ENCODE measurements at places on chromosomes 12 and 14.

DNA sequence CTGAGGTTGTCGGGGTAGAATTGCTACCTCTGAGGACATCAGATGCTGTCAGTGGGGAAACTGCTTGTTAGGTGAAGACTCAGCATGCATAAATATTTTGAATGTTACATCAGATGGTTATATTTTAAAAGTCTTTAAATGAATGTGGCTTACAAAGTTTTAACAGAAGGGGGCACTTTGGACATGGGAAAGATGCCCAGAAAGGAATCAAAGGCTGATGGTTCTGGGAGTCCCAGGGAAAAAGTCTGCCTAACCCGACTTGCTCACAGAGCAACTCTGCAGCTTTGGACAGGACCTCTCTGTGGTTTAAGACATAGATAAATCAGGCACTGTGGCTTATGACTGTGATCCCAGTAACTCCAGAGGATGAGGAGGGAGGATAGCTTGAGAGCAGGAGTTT lies 474.9 kb downstream of the ATP23 start:
- DNase-seq: no peak

DNA sequence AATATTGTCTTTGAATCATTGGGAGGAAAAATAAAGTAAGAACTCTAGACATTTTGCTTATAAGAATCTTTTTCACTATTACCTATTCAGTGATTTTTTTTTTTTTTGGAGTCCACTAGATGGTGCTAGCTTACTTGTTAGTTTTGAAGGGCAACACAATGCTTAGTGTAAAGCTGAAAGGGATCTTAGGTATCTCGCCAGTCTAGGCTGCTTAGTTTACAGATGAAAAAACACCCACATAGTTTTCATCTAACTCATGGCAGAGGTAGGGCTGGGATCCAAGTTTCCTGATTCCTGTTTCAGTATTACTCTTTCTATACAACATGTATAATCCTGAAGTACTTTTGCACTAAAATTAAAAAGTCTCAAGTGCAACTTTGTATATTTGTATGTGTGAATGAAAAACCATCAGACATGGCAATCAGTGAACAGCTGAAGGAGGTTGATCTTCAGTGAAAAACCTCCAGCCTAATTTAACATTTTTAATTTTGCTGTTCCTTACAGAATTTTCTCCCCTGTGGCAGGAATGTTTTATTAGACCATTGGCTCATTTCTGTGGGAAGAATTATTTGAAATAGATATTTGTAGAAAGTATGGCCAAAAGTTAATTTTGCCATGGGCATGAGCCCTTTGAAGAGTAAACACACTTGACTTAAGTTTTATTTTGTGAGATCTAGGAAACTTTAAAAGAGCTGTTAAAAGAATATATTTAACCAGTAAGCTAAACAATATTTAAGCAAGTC lies 40.7 kb downstream of the LRRIQ1 start:
- DNase-seq: no peak

DNA sequence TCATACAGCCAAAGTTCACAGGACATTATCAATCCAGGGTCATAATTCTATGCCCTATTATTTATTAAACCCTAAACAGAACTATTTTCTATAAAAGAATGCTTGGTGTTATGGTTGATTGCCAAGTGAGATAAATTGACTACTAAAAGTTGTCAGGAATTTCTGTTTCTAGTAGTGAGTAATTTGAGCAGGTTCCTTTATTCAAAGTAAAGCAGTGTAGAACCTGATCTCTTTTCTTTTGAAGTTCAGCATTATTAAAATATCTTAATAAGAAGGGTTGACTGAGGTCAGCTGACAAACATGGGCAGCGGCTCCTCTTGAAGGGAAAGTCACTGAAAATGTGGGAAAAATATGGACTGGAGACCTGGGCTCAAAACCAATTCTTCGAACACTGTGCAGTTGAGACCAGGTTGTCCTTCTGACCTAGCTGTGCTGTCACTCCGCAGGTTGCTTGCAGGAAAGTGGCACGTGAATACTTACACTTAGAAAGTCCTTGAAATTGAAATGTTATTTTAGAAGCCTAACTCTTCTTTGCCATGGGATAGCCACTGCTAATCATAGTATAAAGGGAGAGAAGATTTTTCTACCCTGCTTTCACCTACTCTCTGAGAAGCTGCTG lies 141.0 kb downstream of the RASSF9 start:
- DNase-seq: no peak

DNA sequence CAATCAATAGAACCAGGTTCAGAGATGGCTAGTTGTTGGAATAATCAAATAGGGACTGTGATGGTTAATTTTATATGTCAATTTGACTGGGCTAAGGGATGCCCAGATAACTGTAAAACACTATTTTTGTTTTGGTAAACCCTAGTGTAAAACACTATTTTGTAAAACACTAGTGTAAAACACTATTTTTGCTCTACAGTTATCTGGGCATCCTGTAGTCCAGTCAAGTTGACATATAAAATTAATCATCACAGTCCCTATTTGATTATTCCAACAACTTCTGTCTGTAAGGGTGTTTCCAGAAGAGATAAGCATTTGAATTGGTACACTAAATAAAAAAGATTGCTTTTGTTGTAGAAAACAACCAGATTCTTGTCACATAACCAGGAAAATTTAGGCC lies 15.6 kb upstream of the EML5 start:
- no peak for DNase-seq

DNA sequence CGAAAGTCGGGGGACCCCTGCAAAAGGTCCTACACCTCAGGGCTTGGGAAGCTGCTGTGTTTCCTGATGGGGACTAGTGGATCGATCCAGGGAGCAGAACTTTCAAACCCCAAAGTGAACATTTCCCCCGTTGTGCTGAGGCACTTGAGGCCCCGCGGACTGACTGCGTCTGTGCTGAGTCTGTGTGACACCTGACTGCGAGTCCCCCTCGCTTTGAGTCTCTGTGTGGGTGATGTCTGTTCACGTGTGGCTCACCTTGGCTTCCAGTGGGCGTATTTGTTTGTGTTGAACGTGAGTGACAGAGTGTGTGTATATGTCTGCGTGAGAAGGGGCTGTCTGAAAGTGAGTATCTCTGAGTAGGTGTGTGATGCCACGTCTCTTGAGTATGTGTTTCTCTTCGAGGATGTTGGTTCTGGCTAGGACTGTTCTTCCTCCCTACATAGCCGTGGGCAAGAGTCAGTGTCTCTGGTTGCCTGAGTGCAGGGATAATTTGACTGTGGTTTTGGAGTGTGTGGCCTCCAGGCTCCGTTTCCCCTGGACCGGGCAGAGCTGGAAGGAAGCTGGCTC lies 1.3 kb downstream of the TEAD4 start:
- DNase-seq: no peak

DNA sequence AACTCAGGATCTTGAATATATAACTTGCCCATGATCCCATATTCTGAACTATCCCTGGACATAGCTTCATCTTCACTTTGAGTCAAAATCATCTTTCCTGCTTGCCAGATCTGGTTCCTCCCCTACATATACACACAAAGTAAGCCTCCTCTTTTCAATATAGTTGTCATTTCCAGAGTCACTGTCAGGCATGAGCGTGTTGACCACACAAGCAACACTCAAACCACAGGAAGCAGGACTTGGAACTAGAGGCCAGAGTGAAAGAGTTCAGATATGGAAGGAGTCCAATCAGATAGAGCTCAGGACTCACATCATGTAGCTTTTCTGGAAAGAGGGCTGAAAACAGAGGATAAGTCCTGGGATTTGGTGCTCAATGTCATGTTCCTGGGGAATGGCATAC lies 1140.6 kb downstream of the BCL11B start:
- DNase-seq: no peak

DNA sequence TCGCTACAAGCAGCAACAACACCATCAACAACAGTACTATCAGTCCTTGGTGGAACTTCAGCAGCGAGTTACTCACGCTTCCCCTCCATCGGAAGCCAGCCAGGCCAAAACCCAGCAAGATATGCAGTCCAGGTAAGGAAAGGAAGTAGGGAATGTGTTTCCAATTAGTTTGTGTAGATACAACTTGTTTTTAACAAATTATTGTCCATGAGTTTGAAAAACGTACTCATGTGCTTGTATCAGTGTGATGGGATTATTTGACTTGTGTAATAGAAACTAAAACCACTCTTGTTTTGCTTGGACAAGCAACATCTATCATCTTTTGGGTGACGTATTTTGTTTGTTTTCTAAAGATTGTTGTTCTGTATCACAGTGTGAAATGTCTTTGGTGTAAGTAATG lies 137.9 kb downstream of the NAV3 start:
- DNase-seq: no peak

GRCh38 chr14:58862416-58863160 lies 224.8 kb downstream of the DACT1 start:
- no peak for DNase-seq

DNA sequence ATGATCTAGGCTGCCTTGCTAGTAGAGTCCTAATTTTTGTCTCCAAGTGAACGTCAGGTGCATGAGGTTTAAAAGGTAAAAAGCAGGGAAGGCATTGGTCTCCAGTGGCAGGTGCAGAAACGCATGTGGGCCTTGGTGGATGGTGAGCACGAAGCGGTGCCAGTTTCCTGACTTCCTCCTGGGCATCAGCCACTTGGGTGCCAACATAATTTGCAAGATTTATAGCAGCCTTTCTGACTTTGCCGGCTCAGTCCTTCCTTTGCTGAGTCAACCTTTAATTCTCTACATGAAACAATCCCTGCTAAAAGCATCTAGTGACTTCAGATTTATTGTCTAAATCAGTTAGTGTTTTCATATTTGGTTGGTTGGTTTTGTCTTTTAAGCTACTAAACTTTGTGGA lies 355.7 kb upstream of the TMEM132C start:
- no peak for DNase-seq

- no peak for DNase-seq
These were observed 178.1 kb upstream of the DDHD1 start for GRCh38 chr14:53331247-53331646.

GRCh38 chr12:71958056-71958455 lies 19.4 kb downstream of the TPH2 start:
- no peak for DNase-seq

DNA sequence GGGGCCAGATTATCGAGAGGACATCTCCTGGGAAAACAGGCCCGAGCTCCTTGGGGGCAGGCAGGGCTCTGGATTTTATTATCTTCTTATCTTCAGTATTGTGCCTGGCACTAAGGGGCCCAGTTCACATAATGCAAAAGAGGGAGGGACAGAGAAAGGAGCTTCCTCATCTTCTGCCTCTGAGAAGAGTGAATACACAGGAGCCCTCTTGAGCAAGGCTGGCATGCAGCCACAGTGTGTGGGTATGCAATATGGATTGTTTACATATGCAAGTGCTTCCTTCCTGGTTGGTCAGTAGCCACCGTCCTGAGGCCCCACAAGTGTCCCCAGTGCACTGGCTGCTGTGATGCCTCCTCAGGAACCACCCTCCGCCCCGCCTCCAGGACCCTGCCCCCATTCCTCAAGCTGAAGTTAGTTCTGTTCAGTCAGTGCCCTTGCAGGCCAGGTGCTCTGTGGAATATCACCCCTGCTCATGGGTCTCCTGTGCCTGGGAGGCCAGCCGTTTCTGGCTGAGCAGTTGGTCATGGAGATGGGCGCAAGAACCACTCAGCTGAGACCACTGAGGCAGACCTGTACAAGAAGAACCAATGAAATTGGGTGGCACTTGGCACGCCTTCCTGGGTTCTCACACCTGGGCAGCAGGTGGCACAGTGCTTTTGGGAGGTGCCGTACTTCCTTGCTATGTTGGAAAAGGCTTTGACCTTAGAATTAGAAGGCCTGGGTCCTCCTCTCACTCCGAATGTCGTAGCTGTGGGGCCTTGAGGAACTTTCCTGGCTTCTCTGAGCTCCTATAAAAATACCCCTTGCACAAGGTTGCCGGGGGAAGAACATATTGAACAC lies 35.1 kb upstream of the ACTN1 start:
- peak; percentile 55 for DNase-seq

- no peak for DNase-seq
These were observed 67.0 kb downstream of the PRMT8 start for GRCh38 chr12:3557791-3558620.

GRCh38 chr14:24966579-24966964 lies 83.4 kb downstream of the STXBP6 start:
- no peak for DNase-seq

DNA sequence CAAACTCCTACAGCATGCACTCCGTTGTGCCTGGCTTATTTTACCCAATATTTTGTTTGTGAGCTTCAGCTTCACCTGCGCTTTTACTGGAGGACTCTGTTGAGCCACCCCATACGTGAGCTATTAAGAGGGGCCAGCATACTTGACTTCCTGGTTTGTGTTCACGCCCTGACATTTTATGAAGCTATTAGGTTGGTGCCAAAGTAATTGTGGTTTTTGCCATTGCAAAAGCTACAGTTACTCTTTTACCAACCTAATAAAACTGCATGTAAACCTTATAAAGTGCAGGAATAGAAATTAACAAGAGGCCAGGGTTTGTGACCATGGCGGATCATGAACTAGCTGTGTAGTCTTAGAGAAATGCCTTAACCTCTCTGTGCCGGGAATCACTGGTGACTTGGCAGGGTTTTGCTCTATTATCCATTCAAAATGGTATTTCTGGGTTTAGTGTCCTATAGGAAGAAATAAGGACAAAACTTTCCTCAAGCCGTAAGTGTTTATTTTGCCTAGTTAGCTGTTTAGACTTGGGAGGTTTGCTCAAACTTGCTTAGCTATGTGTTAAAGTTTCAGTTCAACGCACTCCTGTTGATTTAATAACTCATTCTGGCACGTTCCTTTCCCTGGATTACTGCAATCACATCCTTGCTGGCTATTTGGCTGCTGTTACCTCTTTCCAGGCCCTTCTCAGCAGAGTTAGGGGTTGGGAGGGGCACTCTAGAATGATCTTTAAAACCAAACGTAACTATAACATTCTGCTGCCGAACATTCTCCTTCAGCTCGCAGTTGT lies 1027.6 kb downstream of the BCL11B start:
- no peak for DNase-seq

- DNase-seq: peak; percentile 88
These were observed at the start of gene GDF11 for GRCh38 chr12:55742719-55743405. Gene GDF11 (plus strand): TSS chr12:55743122. CDS start chr12:55743317, 195 bp downstream.

- DNase-seq: no peak
These were observed 919.9 kb downstream of the FSCB start for GRCh38 chr14:43587183-43587582.

DNA sequence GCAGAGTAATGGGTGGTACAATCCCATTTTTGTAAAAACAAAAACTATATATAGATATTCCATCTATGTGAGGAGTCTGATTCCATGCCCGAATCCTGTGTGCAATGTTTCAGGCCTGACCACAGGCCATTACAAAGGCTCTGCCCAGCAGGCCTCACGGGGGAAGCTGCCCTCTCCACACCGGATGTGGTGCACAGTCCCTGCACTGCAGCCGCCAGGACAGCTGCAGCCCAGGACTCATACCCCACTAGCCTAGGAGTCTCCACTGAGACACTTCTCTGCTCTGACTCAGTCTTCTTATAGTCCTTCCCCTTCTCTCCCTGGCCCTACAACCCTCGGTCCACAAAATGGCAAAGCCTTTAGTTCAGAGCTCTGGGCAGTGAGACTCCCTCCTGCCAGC lies 190.4 kb downstream of the PPM1H start:
- DNase-seq: no peak

GRCh38 chr14:65173973-65174693 lies 71.8 kb upstream of the MAX start:
- DNase-seq: no peak
